HFFc6 (cell line): ENCODE measurements at places on chromosomes 7 and 10. TPM values are rescaled to one million over a fixed set of nuclear protein-coding genes. Genes with fewer than 3 reads are reported as not detected.

Gene CYP26C1
- total RNA-seq, result 0.09 TPM in 1 of 3 replicates, not detected in the others

DNA sequence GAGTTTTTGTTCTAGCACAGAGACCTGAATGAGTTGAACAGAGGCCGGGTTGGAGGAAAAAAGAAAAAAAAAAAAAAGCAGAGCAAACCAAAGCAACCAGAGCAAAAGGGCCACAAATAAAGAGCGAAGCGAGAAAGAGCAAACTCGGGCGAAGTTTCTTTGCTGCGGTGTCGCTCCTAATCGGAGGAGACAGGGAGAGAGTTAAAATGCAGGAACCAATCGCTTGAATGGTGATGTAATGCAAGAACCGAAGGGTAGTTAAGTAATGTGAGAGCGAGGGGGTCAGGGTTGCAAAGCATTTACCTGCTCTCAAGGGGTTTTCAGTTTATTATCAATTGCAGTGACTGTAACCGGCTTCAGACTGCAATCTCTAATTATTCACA lies 271.7 kb downstream of the TRIL start:
- H3K27ac ChIP-seq, result no peak overlapping the region
- no peaks in the 10 kb centered on the region for H3K36me3 ChIP-seq
- peak; percentile 53 for DNase-seq
- peaks cover 5% of the 10 kb centered on the region; the same call in 1 of the 2 replicates for H3K4me1 ChIP-seq
- H3K4me3 ChIP-seq, result no peak overlapping the region

Gene NKX1-2
- not detected in 3 replicates for total RNA-seq

DNA sequence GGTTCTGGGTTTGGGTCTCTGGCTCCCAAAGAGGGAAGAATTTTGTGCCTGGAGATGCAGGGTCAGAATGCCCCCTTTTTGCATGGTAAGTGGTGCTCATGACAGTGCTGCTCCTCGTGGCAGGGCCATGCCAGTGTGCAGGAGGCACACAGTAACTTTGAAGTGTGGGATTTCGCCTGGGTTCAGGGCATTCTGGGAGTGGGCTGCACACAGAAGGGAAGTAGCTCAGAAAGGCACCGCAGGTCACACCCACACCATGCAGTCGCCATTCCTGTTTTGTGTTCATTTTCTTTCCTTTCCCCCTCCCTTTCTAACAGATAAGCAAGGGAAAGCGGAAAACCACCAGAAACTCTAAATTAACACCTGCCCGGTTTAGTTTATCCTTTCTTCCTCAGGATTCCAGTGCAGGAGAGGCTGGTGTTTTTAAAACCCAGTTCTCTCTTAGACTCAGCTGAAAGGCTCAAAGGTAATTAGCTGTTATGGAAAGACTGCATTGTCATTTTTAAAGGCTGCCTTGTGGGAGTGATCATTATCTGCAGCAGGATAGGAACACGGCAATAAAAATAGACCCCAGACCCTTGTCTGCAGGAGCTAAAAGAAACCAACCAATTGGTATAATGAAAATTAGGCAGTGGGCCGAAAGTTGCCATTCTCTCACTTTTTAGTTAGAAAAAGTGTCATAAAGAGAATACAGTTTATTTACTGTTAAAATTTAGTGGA lies 50.2 kb downstream of the EEPD1 start:
- no peak for DNase-seq
- peaks cover 57% of the 10 kb centered on the region for H3K4me1 ChIP-seq
- H3K27me3 ChIP-seq, result peaks cover 2% of the 10 kb centered on the region
- H3K27ac ChIP-seq, result no peak overlapping the region

DNA sequence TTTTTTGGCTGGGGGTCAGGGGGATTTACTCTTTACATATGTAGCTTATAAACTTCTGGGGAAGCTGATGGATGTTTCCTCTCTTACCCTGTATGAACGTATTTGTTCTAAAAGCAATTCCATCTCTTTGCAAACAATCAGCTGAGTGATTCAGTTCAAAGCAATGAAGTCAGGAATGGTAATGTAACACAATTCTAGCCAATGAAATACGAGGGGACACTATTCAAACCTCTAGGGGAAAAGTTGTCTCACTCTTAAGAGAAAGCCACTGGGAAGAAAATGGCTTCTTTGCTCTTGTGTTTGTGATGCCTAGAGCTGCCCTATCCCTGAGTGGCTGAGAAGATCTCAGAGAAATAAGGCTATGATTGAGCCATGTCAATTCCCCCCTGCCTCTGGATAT lies 134.8 kb upstream of the SEMA3C start:
- peak; percentile 48 for DNase-seq
- H3K4me3 ChIP-seq, result peak overlapping the region; percentile 23; the same call in 1 of the 2 replicates
- peaks cover 4% of the 10 kb centered on the region; the same call in 1 of the 2 replicates for H3K27me3 ChIP-seq
- H3K27ac ChIP-seq, result peak overlapping the region; percentile 12; the same call in 1 of the 2 replicates
- H3K4me1 ChIP-seq, result peaks cover 37% of the 10 kb centered on the region

- H3K4me1 ChIP-seq, result no peaks in the 10 kb centered on the region
- no peak overlapping the region for H3K27ac ChIP-seq
- no peaks in the 10 kb centered on the region for H3K36me3 ChIP-seq
- peaks cover 9% of the 10 kb centered on the region for H3K27me3 ChIP-seq
- H3K4me3 ChIP-seq, result no peak overlapping the region
Measured at GRCh38 chr7:107778283-107778682, 24.7 kb downstream of the SLC26A3 start.
